ENCODE measurements at places on chromosomes 1 and 21. TPM values are rescaled to one million over a fixed set of nuclear protein-coding genes. Genes with fewer than 3 reads are reported as not detected.

- DNase-seq = no peak
These were observed 9.4 kb upstream of the KCNC4 start for GRCh38 chr1:110200666-110201065.

CTSK gene
- total RNA-seq = 3.6 TPM

SLFNL1 gene
- 0.14 TPM for total RNA-seq

GRCh38 chr1:13623021-13623637, 39.5 kb downstream of the PDPN start:
- DNase-seq = no peak

OR2T29 gene
- not detected for total RNA-seq

- DNase-seq = no peak
These were observed 563.0 kb downstream of the LRRIQ3 start for GRCh38 chr1:73635021-73635420.

Measured in activated T-helper 2 cell treated with anti-CD3 and anti-CD28 coated beads, Interferon-gamma antibody, Interleukin-2, Interleukin-4, amounts not matched to agents 10 μg/mL and 5 μg/mL and 100 μg/mL, durations not matched to agents 14 hours and 24 hours and 36 hours (primary cell).